ENCODE measurements at places on chromosomes 5 and 9.

DNA sequence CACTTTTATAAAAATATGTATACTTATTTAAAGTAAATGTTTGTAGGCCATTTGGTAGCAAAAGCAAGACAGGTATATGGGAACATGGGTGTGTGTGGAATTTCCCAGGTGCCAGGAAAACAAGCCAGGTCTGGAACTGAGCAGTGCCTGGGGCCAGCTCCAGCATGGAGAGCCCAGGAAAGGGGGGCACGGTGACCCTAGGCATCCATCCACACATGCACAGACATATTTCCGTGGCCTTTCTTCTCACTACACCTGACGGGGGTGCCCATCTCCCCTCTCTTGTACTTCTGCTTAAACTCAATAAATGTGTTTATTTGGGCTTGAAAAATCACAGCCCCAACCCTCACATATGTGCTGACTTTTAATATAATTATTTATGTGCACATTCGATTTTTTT is 31.2 kb upstream of the CXCL14 start:
- DNase-seq, result no peak

DNA sequence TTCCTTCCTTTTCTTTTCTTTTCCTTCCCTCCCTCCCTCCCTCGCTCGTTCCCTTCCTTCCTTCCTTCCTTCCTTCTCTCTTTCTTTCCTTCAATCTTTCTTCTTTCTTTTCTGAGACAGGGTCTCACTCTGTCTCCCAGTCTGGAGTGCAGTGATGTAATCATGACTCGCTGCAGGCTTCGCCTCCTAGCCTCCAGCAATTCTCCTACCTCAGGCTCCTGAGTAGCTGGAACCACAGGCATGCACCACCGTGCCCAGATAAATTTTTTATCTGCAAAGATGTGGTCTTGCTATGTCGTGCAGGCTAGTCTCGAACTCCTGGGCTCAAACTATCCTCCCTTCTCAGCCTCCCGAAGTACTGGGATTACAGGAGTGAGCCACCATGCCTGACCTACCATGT is 81.4 kb downstream of the SPATA31C2 start:
- no peak for DNase-seq

GRCh38 chr5:102241809-102242421 is 54.2 kb downstream of the SLCO4C1 start:
- DNase-seq, result no peak

DNA sequence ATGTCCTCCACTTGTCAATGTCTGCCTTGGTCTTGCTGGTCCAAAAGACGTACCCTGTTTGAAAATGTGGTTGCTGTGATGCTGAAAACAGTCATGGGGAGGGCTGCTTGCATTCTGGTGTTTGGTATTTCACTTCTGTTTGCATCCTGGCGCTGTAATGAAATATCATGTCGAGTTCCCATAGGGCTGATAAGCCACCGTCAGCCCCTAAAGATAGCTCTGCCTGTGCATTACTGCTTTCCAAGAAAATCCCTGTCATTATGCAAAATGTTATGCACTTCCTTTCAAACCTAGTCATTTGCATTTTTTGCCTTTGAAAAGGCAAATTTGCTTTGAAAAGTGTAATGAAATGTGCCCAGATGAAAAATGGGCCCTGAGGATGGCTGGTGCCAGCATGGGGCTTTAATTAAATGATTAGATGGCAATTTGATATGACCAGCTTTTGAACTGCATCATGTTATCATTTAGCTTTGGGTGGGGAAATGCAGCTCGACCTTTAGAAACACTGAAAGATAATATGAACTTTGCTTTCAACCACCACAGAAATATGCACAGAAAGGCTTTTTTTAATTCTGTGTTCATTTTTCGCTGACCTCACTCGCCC is 374.4 kb upstream of the SGCD start:
- no peak for DNase-seq

DNA sequence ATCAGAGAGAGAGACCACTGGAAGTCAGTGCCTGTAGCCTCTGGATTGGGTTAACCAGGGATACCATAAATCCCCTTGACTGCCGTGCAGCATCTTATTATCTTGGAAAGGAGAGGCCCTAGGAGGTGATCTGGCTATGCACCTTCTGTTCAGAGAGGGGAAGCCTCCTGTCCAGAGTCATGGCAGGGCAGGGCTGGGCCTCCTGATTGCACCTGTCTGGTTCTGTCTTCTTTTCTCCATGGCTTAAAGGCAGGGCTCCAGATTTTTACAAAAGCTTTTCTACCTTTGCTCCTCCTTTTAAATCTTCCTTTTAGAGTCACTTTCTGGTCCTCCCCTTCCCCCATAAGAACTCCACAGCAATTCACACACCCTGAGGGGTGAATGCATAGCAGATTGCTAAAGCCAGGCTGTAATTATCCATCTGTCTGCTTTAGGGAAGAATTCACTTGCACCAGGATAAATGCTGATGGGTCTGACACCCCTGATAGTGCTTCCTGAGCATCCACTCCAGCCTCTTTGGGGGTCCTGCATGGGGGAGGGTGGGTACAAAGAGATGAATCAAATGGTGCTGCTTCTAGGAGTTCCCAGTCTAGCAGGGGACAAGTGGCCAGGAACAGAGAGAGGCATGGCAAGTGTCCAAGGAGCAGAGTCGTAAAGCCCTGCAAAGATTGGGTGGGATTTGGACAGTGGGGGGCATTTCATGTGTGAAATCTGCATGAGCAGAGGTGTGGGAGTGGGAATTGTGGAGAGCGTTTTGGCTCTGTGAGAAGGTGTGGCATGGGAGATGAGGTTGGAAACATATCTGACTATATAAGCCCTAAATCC is 141.3 kb upstream of the ALDH1B1 start:
- DNase-seq, result no peak

- no peak for DNase-seq
Measured at GRCh38 chr5:143213231-143213850, 190.1 kb downstream of the NR3C1 start.

GRCh38 chr5:35384658-35385057 is 154.4 kb upstream of the PRLR start:
- no peak for DNase-seq

DNA sequence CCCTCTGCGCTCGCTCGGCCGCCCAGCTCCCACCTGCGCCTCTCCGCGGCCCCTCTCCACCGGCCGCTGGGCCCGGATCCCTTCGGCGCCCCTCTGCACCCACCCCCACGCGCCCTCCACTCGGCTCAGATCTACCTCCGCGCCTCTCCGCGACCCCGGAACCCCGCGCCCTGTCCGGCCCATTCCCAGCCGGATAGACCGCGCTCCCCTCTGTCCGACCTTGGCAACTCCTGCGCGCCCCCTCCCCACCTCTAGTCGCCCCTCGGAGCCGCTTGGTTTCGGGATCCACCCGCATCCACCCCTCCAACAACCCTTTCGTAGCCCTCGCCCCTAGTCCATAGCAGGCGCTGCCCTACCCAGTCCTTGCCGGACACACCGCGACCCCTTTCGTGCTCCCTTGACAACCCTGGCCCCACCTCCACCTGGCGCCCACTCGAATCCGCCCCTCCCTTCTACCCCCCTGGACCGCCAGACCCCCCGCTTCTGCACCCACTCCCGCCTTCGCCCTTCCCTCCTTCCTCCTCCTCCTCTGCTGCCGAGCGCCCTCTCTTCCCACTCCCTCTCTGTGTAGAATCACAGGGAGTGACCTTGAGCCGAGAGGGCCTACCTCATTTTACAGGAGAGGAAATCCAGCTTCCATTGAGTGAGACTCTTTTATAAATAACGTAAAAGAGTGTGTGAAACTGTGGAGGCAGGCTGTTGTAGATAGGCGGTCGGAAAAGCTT is 525 bp upstream of the AK3 start:
- no peak for DNase-seq

GRCh38 chr5:93636837-93637236 is 53.8 kb downstream of the NR2F1 start:
- no peak for DNase-seq

GRCh38 chr9:107905308-107906020 is 415.9 kb upstream of the KLF4 start:
- no peak for DNase-seq

GRCh38 chr5:74167206-74167929 is 473.2 kb downstream of the ENC1 start:
- DNase-seq, result no peak

GRCh38 chr9:16637218-16637617 is 233.3 kb downstream of the BNC2 start:
- no peak for DNase-seq

DNA sequence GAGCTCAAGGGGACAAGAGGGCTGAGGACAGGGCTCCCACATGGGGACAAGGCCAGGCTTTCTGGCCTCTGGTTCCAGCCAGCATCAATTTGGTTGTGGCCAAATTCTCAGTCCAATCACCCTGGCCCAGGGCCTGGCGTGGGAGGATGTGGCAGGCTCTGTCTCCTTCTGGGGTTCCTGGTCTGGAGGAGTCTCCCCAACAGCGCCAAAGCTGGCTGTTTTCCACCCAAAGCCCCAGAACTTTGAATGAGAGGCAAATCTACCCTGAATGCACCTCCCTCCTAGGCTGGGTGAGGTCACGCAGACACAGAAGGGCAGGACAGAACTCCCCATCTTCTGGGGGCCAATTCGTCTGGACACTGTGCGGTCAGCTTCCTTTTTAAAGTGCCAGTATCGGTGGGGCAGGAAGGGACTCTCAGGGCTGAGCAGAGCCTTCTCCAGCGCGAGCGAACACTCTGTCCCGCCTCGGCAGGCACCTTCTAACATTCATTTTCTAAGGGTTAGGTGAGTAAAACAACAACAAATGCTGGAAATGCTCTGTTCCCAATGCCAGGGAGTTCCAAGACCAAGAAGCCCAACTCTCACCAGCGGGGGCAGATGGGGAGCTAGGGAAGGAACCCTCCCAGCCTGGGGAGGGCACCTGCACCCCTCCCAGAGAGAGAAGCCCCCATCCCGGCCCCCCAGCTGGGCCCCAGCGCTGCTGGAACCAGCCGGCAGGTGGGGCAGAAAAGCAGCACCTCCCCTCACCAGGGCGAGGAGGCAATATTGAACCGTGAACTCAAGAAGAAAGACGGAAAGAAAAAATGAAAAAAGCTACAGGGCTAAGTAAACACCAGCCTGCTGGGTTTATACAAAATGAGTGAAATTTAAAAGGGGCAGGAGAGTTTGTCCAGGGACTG is 3.7 kb upstream of the DPM2 start:
- no peak for DNase-seq

- DNase-seq, result no peak
Measured at GRCh38 chr9:130008538-130008937, 34.5 kb downstream of the FNBP1 start.

DNA sequence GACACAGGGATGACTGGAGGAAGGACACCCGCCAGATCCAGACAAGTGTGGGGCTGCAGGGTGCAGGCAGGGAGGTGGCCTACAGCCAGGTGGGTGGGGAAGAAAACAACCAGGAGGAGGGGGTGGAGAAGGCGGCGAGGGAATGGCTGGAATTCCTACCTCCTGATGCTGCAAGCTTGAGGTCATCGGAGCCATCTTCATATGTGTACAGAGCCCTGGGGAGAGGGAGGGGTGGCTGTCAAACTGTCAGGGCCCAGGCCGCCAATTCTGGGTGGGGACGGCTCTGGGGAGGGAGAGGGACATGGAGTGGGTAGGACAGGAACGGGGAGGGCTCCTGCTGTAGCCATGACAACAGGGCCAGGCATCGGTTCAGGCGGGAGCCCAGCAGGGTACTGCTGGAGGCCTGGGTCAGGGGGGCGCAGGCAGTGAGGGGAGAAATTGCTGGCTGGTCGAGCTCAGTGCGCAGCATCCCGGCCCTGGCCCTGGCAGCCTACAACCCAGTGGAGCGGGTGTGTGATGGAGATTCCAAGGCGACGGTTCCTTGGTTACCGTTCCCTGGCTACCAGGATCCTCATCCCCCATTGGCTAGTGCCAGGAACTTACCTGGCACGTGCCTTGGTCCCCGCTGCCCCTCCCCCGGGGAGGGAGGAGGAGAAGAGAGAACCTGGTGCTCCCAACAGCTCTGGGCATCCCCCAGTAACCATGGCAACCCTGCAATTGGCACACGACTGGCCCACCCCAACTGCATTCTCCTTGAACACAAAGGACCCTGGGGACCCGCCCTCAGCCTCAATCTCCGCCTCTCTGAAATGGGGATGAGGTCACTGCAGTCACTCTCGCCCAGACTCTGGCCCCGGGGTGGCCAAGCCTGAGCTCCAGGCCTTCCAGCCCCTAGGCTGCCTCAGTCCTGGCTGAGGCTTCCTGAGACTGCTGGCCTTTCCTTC is 4.5 kb downstream of the DBN1 start:
- no peak for DNase-seq

DNA sequence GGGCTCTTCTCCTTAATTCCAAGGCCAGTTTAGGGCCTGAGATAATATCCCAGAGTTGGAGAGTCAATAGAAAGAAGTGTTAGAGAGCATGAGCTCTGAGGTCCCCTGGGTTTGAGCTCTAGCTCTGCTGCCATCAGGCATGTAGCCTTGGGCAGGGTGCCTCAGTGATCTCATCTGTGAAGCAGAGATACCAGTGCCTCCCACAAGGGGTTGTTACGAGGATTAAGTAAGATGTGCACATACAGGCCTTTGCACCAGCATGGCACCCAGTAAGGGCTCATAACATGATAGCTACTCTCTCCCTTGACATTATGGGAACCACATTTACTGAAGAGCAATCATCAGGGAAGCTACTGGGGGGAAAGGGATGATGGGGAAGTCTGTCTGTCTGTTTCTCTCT is 265.7 kb downstream of the HSPA4 start:
- no peak for DNase-seq

DNA sequence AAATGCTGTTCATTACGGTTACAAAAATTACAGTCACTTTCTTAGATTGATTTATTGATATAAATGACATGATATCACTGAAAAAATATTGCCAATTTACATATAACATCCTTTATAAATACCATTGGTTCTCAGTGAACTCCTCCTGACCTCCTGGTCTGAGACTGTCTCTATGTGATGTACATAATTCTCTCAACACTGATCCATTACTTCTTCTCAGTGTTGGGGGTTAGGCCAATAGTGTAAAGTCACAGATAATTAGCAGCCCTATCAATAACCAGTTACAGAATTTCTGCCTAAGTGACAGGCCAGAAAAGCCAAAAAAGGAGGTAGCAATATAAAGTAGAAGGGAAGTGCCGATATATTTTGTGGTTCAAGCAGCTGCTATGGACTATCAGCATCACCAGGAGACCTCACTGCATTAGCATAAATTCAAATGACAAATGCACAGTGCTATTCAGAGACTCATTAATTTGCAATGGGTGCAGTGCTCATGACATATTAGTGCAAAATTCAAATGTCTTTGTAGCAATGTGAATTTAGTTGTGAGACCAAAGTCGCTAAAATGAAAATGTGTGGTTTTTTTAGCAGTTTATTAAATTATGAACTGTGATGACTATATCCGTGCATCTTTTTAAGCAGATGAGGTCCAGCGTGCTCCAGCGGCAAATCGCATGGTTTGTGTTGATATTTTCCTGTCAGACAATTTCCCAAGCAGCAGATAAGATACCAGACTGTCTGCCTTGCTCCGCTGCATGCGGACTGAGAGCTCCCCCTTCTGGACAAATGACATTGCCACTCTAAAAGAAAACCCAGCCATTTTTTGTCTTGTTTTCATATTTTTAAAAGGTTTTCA is 144.6 kb downstream of the CETN3 start:
- DNase-seq, result peak; percentile 52
